NCI-H1417 treated with DMSO at 0.1 percent for 48 hours (cell line): ENCODE measurements at places on chromosomes 16 and 17.

DNA sequence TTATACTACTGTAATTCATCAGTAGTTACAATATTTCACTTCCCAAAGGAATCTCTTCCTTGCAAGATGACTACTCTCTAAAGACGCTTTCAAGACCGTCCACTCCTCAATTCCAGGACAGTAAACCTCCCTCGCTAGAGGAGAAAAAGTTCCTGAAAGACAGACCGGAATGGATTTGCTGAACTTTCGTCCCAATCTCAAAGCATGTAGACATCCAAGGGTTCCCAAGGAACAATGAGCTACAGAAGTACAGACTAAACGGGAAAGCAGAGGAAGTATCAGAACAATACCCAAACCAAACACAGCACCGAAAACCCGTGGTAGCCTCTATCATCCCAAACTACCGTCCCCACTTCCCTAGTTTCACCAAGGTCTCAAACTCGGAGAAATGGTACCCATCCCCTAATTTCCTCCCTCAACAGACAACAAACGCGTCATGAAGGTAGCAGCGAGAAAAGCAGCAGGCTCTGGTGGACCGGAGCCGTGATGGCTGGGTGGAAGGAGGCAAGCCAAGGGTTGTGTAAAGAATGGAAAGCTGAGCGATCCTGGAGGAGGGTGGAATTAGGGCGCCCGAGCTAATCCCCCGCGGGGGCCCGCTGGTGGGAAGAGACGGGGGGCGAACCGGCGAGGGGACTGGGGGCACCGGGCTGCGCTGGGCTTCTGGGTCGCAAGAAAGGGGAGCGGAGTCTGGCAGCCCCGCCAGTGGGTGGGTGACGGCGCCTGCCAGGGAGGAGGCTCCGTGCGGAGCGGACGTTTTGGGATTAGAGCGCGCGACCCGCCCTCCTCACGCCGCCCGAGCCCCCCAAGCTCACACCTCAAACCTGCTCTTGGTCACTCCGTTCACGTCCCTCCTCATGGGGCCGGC, 647 bp downstream of the FBXL20 start:
- DNase-seq, result no peak

DNA sequence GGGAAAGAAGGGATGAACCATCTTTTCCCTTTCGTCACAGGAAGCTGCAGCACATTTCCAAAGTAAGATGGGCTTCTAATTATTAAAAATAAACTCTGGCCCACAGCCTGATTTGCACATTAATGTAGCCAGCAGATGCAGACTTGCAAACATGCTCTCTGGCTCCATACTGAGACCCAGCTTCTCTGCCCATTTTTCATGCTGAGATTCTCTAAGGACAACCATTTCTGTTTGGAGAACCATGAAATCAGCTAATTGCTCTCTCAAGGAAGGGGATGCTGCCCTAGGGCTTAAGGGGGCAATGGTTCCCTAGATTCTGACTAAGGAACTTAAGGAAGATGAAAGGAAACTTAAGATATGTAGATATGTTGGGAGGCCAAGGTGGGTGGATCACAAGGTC, 63.0 kb upstream of the CES5A start:
- no peak for DNase-seq

GRCh38 chr16:11361701-11362451, 16.6 kb downstream of the RMI2 start:
- no peak for DNase-seq

DNA sequence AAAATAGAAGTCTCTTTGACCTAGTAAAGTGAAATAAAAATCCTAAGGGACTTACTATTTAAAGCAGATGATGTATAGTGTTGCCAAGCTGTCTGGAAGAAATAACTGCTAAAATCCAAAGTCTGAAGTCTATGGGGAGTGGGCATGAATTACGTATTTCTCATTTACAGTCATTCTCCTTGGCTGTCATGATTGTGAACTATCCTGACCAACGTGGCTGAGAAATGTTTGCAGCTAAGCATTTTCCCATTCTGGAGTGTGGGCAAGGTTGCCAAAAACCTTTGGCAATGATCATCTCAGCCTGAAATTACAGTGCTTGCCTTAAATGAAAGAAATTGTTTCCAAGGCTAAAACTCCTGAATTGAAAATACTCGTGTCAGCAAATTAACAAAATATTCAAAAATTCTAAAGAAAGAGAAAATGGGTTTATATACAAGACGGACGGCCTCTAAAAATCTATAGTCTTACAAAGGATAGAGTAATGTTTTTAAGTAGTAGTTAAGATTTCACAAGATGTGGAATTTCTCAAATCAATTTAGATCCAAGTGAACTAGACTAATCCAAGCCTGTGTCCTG, 77.0 kb downstream of the CACNG1 start:
- no peak for DNase-seq

GRCh38 chr16:81012974-81013373, 6.0 kb downstream of the CENPN start:
- DNase-seq, result no peak

- peak; percentile 82 for DNase-seq
These were observed 60.8 kb upstream of the CLEC18A start for GRCh38 chr16:69890114-69890891.

- no peak for DNase-seq
These were observed 618 bp downstream of the GGA3 start for GRCh38 chr17:75260641-75261335.

DNA sequence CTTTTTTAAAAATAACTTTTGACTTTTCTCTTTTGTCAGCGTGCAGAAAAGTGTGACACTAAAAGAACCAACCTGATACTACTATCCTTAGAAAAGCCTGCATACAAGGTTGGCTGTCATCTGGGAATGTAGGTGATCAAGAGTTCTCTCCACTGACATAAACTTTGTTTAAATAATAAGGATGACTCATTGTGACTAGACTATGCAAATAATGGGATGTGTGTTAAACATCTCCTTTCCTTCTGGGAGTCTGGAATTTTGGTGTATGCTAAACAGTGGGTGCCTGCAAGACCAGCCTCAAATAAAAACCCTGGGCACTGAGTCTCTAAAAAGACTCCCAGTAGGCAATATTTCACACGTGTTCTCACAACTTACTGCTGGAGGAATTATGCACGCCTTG, 373.4 kb downstream of the CNTNAP4 start:
- no peak for DNase-seq

- no peak for DNase-seq
These were observed 31.2 kb downstream of the PMP22 start for GRCh38 chr17:15233971-15234370.

- DNase-seq, result no peak
These were observed 15.9 kb upstream of the SLC12A3 start for GRCh38 chr16:56848955-56849689.

GRCh38 chr17:17890773-17891759, 54.3 kb upstream of the SREBF1 start:
- DNase-seq, result no peak

GRCh38 chr17:51455931-51456330, 195.6 kb downstream of the UTP18 start:
- DNase-seq, result no peak

GRCh38 chr17:274902-275301, 77.7 kb downstream of the RPH3AL start:
- no peak for DNase-seq

DNA sequence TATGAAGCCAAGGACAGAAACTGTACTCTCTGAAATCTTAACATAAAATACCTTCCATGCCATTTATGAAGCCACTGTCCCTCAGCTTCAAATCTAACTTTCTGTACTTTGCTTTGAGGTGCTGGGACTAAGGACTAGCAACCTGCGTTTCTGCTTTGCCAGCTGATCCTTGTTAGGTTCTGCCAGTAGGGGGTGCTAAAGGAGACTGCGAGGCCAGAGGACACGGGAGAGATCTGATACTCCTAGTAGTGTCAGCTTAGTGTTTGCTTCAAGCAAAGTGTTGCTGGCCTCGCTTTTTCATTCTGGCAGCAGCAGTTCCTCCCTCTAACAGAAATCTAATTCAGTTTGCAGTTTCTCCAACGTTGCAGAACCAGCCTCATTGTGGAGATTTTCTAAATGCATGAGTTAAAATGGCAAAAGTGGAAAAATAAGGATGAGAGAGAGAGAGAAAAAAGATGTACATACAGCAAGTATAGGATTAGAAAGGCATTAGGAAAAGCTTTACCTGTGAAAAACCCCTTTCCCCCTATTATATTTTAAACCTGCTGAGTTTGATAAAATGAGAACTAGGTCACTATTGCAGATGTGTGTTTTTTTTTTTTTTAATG, 297.5 kb downstream of the CA10 start:
- no peak for DNase-seq

GRCh38 chr16:10239640-10240039, 57.4 kb upstream of the GRIN2A start:
- DNase-seq, result no peak

DNA sequence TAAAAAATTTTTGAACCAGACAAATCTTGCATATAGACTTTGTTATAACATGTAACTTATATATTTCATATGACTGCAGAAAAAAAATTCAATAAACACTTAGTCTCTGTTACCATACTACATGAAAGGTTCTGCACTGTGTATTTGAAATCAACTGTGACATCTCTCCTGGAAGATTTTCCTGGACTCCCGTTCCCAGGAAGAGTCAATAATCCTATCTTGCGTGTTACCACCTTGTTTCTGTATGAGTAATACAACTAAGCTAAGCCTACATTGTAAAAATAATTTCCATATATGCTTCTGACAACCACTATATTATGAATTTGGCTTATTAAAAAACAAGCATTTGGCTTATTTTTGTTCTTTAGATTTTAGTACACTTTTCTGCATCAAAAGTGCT, 665.6 kb upstream of the SOX9 start:
- no peak for DNase-seq

DNA sequence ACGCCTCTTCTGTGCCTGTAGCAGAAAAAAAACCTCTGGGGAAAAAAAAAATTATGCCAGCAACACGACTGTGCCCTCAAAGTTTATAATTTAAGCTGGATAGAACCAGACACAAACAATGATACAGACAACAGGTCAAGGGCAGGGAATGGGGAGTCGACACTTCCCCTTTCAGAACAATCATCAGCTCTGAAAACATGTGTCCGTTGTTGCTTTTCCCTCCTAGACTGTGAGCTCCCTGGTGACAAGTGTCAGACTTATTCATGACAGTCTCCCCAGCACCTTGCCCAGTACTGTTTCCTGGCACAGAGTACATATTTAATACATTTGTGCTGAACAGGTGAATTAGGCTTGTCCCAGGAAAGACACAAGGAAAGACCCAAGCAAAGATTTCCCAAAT, 178.3 kb downstream of the SOX9 start:
- DNase-seq, result no peak

- no peak for DNase-seq
These were observed 12.5 kb downstream of the TMIGD1 start for GRCh38 chr17:30321314-30321713.

DNA sequence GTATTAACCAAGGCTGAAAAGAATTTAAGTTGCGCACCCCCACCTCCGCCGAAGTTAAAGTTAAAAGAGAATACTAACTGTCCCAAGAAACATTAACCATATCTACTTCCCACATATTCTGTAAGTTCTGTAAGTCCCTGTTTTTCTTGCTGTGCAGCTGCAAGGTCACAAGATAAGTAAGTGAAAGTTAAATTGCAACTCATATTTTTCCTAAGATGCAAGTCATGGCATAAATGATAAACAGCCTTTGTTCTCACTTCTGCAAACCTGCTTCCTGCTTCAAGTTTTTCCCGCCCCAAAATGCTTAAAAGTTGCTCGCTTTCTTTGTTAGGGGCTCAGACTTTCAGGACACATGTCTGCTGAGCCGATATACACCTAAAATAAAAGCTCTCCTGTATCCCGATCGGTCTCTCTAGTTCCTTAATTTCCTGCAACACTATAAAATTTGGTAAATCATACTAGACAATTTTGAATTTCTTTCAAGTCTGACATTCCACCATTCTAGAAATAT, 32.6 kb upstream of the ABCA9 start:
- no peak for DNase-seq

DNA sequence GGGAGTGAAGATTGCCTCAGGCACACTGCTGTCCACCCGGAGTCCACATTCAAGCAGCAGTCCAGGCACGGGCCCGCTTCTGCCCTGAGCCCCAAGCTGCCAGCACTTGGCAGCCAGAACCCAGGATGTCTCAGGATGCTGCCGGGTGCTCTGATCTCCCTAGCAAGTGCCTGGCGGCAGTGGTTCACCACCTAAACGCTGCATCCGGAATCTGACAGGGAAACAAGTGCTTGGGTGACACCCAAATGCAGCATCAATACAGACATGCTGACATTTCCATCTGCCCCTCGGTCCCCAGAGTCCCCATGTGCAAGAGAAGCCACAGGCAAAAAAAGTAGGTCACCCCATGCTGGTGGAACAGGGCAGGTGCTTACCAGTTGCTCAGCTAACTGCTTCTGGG, 197.1 kb upstream of the RPL38 start:
- DNase-seq, result no peak

GRCh38 chr16:88195269-88195705, 187.5 kb upstream of the ZNF469 start:
- DNase-seq, result no peak

- no peak for DNase-seq
These were observed 65.1 kb downstream of the NUP93 start for GRCh38 chr16:56795011-56795410.

DNA sequence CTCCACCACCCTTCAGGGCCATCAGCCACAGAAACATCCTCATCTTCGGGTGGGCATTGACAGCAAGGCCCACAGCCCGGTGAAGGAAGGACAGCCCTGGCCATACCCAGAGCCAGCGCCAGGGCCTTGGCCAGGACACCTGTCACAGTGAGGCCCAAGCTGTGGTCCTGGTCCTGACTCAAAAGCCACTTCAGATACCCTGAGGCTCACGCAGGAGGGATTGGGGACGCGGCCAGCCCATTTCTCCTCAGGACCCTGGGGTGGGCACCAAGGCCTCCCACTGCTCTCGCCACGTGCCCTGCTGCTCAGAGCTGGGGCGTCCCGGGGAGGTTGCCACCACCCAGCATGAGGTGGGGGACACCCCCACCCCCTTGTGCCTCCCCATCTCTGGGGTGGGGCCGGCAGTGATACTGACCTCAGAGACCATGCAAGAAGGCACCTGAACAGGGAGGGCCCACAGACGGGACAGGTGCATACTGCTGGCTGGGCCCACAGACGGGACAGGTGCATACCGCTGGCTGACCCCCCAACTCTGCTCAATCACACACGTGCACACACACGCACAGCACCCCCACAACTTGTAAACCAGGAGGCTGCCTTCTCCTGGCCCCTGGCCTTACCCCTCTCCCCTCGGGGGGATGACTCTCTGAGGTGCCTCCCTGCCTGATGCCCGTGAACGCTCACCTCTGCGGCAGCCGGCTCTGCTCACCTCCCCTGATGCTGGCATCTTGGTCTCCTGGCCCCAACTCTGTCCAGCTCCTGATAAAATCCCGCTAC, 14.2 kb downstream of the SLC7A5 start:
- no peak for DNase-seq

DNA sequence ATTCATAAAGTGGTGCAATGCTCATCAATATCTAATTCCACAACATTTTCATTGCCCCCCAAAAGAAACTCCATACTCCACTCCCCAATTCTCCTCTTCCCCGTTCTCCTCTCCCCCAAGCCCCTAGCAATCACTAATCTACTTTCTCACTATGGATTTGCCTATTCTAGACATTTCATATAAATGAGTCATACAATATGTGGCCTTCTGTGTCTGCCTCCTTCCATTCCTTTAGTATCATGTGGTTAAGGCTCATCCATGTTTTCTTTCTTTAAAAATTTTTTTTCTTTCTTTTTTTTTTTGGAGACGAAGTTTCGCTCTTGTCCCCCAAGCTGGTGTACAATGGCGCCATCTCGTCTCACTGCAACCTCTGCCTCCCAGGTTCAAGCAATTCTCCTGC, 56.3 kb upstream of the HAS3 start:
- no peak for DNase-seq

- DNase-seq, result no peak
These were observed 9.4 kb upstream of the CPSF4L start for GRCh38 chr17:73271072-73271471.
